ENCODE measurements at places on chromosomes 12 and 14.

GRCh38 chr12:89991807-89992590 is 283.4 kb upstream of the ATP2B1 start:
- DNase-seq = no peak

- DNase-seq = no peak
These were observed 65.0 kb downstream of the ATF7IP start for GRCh38 chr12:14430394-14430986.

DNA sequence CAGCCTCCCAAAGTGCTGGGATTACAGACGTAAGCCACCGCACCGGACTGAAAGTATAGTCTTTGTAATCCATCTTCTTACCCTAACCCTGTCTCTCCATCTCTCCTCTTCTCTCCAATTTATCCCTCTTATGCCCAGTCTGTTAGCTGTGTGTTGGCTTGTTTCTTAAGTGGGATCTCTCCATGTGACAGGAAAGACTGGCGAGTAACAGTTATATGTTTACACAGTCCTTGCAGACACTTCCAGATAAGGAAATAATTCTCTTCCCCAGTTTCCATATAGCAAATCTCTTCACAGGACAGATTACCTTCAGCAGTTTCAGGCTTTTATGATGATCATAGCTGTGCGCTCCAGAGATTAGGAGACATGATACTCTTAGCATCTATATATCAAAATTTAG is 16.0 kb upstream of the DIP2B start:
- DNase-seq = no peak

DNA sequence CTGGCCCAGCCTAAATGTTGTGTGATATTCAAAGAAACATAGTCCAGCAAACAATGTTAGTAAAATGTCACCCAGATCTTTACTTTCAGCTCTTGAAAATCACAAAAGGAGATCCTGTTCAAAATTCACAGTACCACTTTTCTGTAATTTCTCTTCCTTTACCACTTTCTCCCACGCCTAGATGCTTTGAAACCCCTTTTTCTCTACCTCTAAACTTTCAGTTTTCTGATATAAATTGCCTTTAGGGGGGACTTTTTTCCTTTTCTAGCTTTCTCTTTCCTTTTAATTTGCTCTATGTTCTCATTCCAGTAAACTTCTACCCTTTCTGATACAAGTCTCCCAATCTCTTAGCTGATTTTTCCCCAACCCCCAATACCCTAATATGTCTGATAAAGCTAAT is 101.8 kb downstream of the LMO3 start:
- no peak for DNase-seq

DNA sequence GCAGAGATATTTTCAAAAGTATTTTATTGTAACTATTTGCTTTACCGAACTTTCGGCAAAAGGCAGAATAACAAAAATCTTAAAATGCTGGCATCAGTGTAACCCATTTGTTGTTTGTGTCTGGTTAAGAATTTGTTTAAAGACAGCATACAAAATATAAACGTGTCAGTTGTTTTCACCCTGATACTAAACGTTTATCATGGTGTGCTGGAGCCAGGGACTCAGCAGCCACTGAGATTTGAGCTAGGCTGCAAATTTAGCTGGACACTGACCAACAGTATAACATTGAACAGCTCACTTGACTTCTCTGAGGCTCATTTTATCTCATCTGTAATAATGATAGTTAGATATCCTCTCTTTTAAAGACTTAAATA is 183.7 kb downstream of the TMTC3 start:
- DNase-seq = no peak

DNA sequence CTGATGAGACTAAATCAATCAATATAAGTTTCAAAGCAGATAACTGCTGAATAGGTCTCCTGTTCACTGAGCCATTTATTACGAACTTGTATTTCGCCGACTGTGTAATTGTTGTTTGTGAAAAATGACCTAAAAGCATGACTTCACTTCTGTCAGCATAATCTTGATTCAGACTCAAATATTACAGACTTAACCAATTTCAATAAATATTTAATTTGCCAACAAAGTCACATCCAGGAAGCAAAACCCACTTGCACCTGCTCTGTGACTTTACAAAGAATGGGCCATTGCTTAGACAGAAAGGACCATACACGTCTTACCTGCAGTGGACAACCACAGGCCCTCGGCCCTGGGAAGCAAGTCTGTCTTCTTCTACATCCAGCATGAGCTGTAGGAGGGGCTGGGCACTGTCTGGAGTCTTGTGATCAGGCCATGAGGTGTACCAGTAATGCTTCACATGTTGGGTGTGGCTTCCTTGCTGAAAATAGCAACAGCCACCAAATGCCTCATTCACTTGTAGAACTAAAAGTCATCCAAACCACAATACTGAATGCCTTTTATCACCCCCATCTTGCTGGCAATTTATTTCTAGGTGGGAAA is 23.5 kb upstream of the PTPRB start:
- no peak for DNase-seq

DNA sequence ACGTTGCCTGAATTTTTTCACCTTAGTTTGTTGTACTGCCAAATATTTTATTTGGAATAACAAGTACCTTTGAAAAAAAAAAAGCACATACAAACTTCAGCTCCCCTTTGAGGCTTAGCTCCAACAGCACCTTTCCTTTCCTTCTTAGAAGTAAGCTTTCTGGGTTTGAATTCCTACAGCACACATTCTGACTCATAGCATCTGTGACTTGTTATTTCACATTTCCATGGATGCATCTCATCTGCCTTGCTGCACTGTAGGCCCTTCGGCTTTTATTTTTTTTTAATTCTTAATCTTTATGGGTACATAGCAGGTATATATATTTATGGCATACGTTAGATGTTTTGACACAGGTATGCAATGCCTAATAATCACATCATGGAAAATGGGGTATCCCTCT is 7.2 kb downstream of the LGALS3 start:
- DNase-seq = no peak

- DNase-seq = no peak
These were observed 2.9 kb downstream of the SPX start for GRCh38 chr12:21528953-21529352.

DNA sequence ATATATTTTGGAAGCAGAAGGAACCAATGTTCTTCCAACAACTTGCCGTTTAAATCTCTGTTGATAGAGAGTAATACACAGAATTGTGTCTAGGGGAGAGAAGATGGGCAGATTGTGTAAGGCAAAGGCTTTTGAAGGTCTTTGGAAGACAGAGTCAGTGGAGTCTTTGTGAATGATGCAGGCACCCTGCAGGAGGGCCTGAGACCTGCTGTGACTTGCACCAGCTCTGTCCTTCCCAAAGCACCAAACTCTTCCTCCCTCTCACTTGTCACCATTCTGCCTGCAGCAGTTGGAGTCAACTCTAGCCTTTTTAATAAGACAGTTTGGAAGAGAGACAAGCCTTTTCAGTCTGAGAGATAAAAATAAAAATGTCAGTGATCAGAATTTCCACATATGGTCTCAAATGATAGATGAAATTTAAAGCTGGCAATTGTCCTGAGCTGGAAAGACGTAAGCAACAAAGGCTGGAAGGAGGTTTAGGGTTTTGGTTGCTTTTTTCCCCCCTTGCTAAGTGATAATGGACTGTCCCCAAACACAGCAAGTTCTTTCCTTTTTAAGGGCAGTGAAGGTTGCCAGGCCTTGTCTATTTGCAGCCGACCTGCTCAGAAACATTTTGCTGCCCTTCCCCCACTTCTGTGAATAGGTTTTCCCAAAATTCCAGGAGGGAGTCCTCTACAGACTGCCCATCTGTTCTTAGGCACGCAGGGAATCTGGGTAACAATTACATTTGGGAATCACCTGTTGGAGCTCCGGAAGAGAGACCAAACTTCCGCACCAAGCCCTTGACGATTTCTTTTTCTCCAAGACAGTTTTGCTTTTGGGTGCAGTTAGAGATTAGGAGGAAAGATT is 103.0 kb upstream of the NTF3 start:
- DNase-seq = no peak

GRCh38 chr14:56081139-56081538 is 37.1 kb upstream of the PELI2 start:
- DNase-seq = no peak

DNA sequence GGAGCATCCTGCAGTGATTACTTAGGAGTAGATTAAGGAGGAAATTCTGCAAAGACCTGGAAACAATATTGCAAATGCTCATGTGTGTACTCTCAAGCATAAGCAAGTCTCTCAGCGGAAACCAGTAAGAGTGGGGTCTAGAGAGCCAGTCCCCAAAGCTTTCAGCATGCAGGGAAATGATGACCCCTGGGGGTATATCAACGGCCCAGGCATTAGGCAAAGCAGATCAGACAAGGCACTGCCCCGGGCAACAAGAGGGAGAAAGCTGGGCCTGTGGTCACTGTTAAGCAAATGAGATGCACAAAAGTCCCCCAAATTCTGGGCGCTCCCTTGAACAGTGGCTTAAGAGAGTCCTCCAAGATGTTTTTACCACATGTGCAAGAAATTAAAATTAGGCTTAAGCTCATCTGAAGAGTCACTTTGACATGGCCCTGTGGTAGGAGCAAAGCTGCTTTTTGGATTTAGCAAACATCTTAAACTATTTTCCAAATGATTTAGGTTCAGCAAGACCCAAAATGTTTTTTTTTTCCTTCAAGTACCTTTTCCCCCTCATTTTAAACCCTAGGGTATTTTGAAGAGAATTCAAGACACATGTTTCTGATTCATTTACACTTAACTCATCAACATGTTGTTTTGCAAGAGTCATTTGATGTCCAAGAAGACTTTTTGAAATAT is 457.1 kb upstream of the TBX3 start:
- no peak for DNase-seq

DNA sequence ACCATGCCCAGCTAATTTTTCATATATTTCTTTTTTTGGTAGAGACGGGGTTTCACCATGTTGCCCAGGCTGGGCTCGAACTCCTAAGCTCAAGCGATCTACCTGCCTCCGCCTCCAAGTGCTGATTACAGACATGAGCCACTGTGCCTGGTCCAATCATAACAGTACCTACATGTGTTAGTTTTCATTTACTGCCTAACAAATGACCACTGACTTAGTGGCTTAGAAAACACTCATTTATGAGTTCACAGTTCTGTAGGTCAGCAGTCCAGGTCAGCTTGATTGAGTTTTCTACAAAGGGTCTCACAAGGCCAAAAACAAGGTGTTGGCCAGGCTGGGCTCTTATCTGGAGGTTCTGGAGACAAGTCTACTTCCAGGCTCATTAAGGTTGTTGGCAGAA is 60.6 kb downstream of the RNFT2 start:
- DNase-seq = no peak

DNA sequence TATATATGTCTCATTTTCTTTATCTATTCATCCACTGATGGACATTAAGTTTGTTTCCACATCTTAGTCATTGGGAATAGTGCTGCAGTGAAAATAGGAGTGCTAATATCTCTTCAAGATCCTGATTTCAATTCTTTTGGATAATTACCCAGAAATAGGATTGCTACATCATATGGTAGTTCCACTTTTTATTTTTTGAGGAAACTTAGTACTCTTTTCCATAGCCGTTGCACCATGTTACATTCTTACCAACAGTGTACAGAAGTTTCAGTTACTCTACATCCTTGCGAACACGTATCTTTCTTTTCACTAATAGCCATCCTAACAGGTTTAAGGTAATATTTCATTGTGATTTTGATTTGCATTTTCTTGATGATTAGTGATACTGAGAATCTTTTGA is 29.8 kb downstream of the TESPA1 start:
- no peak for DNase-seq

DNA sequence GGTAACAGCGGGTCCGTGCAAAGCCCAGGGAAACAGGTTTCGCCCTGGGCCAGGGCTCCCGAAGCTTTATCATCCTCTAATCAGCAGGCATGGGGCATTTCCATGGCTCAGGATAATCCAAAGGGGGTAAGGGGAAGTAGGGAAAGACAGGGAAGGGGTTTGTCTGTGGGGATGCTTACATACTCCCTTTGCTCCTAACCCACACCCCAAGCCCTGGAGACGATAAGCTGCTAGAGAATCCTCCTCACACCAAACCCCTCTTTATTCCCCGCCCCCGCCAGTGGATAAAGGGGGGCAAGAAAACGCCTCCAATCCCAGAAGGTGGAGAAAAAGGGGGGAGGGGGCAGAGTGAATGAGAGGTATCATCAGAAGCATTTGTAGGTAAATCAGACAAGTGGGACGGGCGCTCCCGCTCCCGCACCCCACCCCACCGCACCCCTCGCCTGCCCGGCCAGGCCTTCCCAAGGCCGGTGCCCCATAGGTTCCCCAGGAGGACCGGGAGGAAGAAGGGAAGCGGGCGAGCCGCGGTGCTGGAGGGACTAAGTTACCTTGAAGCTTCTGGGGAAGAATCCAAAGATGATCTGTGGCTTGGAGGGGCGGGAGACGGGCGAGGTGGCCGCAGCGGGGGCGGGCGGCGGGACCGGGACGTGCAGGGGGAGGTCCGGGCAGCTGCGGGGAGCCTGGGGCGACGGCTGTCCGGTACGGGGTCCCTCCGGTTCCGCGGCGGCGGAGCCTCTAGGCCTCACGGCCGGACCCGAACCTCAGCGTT is 762 bp downstream of the PPP2R5E start:
- DNase-seq = no peak

GRCh38 chr12:41188058-41188840 is at the start of gene PDZRN4:
Gene PDZRN4 (plus strand): TSS chr12:41188320.
- no peak for DNase-seq

GRCh38 chr12:41743835-41744234 is 400.8 kb downstream of the GXYLT1 start:
- no peak for DNase-seq

DNA sequence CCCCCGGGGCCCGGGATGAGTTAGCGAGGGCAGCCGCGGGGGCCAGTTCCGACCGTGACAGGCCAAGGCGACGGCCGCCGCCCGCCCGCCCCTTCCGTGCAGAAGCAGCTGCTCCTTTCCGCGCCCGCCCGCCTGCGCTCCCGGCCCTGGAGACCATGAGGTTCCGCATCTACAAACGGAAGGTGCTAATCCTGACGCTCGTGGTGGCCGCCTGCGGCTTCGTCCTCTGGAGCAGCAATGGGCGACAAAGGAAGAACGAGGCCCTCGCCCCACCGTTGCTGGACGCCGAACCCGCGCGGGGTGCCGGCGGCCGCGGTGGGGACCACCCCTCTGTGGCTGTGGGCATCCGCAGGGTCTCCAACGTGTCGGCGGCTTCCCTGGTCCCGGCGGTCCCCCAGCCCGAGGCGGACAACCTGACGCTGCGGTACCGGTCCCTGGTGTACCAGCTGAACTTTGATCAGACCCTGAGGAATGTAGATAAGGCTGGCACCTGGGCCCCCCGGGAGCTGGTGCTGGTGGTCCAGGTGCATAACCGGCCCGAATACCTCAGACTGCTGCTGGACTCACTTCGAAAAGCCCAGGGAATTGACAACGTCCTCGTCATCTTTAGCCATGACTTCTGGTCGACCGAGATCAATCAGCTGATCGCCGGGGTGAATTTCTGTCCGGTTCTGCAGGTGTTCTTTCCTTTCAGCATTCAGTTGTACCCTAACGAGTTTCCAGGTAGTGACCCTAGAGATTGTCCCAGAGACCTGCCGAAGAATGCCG is 699 bp downstream of the MGAT2 start:
- DNase-seq = no peak

DNA sequence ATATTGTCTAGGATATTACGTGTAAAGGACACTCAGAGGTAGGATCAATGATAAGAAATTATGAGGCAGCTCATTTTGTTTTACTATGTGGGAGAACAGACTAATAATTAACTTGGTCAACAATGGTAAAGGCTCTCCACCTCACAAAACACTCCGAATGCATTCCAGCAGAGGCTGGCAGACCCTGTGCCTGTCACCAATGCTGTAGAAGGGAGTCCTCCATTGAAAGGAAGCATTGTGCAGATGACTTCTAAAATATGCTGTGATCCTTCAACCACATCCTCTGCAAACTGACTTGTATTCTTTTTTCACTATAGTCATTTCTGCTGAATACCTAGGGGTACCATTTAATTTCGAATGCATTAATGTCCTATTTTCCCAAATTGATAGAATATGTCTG is 119.6 kb upstream of the EEA1 start:
- DNase-seq = no peak
